ENCODE measurements at places on chromosomes 5 and 9. TPM values are rescaled to one million over a fixed set of nuclear protein-coding genes. Genes with fewer than 3 reads are reported as not detected.

RASEF gene
- 65.5 TPM for total RNA-seq

TSLP gene
- total RNA-seq: 0.81 TPM

EIF4E1B gene
- total RNA-seq: not detected

SYK gene
- total RNA-seq: 107 TPM

CCT5 gene
- total RNA-seq: 186 TPM

GLRA1 gene
- not detected for total RNA-seq

PNPLA7 gene
- total RNA-seq: 10.1 TPM

RELL2 gene
- 3.8 TPM for total RNA-seq

TMEM171 gene
- total RNA-seq: 34.0 TPM

SLC6A19 gene
- not detected for total RNA-seq

TXNDC8 gene
- total RNA-seq: not detected

ACTBL2 gene
- total RNA-seq: 0.13 TPM

SLC27A6 gene
- 0.88 TPM for total RNA-seq

TERT gene
- not detected for total RNA-seq

FOXD4 gene
- total RNA-seq: not detected

IL33 gene
- 17.5 TPM for total RNA-seq

IL3 gene
- total RNA-seq: not detected

EIF4EBP3 gene
- 9.1 TPM for total RNA-seq

CAMSAP1 gene
- total RNA-seq: 17.0 TPM

CXXC5 gene
- total RNA-seq: 69.2 TPM

VLDLR gene
- total RNA-seq: 59.2 TPM

LHX6 gene
- 4.4 TPM for total RNA-seq

SEMA5A gene
- 4.6 TPM for total RNA-seq

C7 gene
- total RNA-seq: 257 TPM

CLIC3 gene
- 97.7 TPM for total RNA-seq

PCDHGA9 gene
- total RNA-seq: 12.1 TPM

TMEM174 gene
- 0.38 TPM for total RNA-seq

EFNA5 gene
- total RNA-seq: 6.9 TPM

ZNF454 gene
- total RNA-seq: 5.1 TPM

LRRTM2 gene
- 0.67 TPM for total RNA-seq

TRPM3 gene
- total RNA-seq: 11.1 TPM

FGF18 gene
- total RNA-seq: 1.0 TPM

BTNL8 gene
- total RNA-seq: 0.89 TPM

FOXD4L3 gene
- total RNA-seq: not detected

PTGDS gene
- total RNA-seq: 5.0 TPM

EPB41L4B gene
- 72.7 TPM for total RNA-seq

MARCOL gene
- total RNA-seq: not detected

MEIKIN gene
- total RNA-seq: not detected

ASTN2 gene
- total RNA-seq: 5.6 TPM

SLC23A1 gene
- total RNA-seq: not detected

CCDC192 gene
- not detected for total RNA-seq

GRXCR2 gene
- total RNA-seq: not detected

AFAP1L1 gene
- 43.1 TPM for total RNA-seq

BAAT gene
- not detected for total RNA-seq

SARDH gene
- total RNA-seq: 3.3 TPM

PLPP7 gene
- 1.1 TPM for total RNA-seq

Data from thyroid gland (tissue), 4 donors.